ENCODE measurements at places on chromosomes 11 and 22.

DNA sequence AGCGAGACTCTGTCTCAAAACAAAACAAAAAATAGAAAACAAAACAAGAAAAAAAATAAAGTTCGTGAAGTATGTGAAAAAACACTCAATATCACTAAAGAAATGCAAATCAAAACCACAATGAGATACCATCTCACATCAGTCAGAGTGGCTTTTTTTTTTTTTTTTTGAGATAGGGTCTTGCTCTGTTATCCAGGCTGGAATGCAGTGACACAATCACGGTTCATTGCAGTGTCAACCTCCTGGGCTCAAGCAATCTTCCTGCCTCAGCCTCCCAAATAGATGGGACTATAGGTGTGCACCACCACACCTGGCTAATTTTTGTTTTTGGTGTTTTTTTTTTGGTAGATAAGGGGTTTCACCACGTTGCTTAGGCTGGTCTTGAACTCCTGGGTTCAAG is 37.5 kb downstream of the ATG16L2 start:
- no peak for DNase-seq

- DNase-seq = no peak
Measured at GRCh38 chr22:49244466-49245420, 582.9 kb downstream of the BRD1 start.

DNA sequence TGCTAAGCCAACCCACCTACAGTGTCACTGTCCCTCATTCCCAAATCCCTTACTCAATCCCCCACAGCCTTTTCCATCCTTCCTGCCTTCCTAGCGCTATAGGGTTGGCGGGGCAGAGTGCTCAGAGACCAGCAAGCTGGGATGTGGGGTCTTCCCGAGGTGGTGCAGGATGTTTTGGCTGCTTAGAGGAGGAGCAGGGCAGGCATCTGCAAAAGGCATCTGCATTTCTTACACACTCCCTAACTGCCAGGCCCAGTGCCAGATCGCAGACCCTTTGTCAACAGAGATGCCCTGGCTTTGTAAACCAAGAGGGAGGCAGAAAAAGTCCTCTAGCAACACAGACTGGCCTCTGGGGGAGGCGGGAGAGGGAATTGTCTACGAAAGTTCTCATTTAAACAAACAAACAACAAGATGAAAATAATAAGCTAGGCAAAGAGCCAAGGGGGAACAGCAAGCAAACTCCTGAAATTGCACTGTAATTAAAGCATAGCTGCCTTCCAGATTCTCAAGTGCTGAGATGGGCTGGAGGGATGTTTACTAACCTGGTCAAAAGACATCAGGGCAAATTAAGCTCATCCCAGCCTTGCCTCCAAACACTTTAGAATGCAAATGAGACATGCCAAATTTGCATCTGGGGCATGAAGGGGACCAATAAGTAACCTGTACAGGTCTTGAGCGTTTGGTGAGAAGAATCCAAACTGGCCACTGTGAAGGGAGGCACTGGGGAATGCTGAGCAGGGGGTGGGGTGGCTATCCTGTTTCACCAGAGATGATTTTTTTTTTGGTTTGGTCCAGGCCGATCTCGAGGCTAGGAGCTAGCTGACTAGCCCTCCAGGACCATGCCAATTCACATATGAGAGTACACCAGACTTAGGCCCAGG is 38.1 kb upstream of the ADA2 start:
- DNase-seq = no peak

DNA sequence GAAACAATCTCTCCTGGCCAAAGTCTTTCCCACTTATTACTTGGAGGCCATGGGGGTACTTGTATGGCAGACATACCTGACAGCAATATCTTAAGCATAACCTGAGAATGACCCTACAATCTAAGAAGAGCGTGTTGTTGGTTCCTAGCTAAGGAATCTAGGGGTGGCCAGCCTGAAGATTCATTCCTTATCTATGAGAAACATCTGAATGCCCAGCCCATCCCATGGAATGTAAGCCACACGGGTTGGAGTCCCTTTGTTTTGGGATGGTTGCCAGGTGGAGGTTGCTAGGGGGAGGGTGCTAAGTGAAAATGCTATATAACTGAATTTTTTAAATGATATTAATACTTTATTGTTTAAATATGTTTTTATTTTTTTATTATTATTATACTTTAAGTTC is 725.0 kb downstream of the ETS1 start:
- DNase-seq = no peak

- DNase-seq = peak; percentile 69
Measured at GRCh38 chr11:133927690-133928627, 28.8 kb downstream of the IGSF9B start.

DNA sequence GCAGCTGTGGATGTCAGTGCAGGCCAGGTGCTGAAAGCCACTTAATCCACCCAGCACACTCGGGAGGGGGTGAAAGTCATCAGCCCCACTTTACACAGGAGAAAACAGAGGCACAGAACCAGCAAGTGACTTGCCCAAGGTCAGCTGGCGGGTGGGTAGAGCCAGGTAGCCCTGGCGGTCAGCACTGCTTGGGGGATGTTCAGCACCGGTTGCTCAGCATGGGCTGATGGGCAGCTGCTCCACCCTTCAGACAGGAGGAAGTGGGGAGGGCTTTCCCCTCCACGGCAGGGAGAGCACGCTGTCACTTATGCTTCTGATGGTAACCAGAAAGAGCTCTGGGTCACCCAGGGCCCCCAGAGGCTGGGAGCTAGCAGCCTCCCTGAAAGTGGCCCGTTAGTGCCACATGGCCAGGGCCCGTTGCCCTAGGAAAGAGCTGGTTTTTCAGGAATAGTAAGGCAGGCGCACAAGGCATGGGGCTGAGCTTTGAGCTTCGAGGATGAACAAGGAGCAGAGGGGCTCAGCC is 417.9 kb downstream of the CTTN start:
- DNase-seq = no peak

GRCh38 chr11:34454308-34455032 is 15.7 kb downstream of the CAT start:
- no peak for DNase-seq

GRCh38 chr11:112280268-112281126 is 19.8 kb upstream of the PLET1 start:
- peak; percentile 84 for DNase-seq

- peak; percentile 57 for DNase-seq
Measured at GRCh38 chr11:121417055-121417551, 35.0 kb upstream of the SORL1 start.

DNA sequence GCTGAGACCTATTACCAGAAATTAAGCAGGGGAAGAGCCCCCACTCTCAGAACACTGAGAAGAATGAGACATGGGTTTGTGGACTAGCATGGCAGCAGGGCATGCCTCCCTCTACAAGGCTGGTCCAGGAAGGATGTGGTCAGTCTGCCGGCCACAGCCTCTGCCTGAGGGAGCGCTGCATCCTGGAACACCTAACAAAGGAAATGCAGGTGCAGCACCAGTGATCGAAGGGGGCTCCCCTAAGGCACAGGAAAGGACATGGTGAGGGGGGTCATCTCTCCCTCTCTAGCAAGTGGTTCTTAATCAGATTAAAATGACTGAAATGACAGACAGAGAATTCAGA is 40.6 kb upstream of the ARL14EP start:
- peak; percentile 8 for DNase-seq

DNA sequence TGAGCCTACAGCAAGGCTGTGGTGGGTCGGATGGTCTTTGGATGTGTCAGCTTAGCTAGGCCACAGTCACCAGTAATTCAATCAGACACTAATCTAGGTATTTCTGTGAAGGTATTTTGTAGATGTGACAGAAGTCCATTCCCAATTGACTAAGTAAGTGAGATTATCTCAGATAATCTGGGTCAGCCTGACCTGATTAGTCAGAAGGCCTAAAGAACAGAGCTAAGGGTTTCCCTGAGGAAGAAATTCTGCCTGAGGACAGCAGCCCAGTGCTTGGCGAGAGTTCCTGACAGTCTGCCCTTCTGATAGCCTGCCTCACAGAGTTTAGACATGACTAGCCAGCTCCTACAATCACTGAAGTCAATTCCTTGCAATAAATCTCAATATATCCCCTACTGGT is 28.7 kb downstream of the GUCD1 start:
- DNase-seq = no peak

DNA sequence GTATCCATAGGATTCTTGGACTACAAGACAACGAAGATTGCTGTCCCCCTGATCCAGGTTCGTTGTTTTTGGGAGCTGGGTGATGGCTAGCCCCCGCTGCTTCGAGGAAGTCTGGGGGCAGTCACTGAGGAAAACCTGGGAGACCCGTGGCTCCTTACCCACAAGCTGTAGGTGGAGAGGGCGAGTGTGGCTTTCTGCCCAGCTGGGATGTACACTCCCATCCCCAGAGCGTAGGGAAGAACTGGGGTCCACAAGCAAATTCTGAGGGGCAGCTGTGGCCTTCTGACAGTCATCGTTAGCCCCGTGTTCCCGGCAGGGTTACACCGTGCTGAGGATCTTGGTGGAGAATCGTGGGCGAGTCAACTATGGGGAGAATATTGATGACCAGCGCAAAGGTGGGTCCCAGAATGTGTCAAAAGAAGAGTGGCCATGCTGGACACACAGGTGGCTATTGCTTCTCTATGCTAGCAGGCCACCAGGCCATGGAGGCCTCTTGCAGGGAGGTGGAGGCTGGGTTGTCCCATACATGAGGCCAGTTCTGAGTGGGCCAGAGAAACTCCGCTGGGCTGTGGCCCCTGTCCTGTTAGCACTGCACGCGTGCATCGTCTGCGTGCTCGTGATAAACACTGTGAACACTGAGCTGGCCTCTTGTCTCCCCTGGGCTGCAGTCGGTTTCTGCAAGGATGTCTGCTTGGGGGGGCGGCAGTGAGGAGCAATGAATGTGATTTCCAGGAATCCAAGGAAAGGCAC is 39.8 kb downstream of the GLB1L2 start:
- DNase-seq = no peak

DNA sequence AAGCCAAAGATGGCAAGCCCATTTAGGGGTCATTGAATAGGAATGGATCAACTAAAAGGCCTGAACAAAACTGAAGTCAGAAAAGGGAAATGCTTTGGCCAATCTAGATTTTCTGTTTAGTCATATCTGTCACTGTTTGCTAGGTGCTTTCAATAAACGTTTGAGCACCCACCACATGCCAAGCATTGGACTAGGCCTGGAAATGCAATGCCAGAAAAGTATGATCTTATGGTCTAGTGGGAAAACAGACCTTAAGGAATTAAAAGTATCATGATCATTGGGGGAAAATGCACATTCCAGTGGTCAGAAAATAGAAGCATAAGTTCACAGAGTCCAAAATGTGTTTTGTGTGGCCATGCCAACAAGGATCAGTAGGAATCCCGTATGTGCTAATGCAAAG is 76.8 kb upstream of the BIRC3 start:
- no peak for DNase-seq

GRCh38 chr11:129998107-129998506 is 4.5 kb downstream of the PRDM10 start:
- DNase-seq = no peak

GRCh38 chr22:50012211-50013181 is at the start of gene IL17REL:
IL17REL (minus strand) TSS chr22:50012765; CDS start chr22:50012646, 119 bp downstream.
- DNase-seq = no peak

DNA sequence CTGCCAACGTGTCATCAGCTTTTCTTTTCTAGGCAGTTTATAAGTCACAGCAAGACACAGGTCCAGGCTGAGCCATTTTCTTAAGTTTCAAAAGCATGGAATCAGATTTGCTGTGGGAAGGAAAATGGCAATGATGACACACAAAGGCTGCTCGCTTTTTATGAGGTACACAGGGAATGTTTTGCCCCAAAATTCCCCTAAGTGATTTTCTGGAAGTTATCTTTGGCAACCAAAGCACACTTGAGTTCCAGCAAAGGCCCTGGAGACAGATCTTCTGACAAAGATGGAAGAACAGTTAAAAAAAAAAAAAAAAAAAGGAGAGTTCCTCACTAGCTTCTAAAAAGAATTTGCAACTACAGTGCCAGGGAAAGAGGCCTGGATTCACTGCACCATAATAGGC is 260.8 kb downstream of the LARGE1 start:
- no peak for DNase-seq

DNA sequence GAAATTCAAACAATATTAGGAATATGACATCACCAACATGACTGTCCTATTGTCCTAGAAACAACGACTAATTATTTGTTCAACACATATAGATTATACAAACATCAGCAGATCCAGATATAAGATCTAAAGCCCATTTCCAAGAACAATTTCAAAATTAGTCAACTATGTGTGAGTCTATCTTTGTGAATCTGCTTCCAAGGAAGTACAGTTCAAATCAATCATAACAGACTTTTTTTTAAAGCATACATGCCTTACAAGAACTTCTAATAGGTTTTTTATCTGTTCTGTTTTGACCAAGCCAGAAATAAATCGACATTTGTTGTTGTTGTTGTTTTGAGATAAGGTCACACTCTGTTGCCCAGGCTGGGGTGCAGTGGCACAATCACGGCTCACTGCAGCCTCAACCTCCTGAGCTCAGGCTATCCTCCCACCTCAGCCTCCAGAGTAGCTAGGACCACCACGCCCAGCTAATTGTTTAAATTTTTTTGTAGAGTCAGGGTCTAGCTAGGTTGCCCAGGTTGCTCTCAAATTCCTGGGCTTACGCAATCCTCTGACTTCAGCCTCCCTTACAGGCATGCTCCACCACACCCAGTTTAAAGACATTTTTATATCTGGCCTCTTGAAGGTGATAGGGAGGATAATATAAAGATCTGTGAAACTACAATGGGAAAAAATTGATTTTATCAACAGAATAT is 54.8 kb downstream of the DENND5A start:
- DNase-seq = peak; percentile 8

GRCh38 chr11:126833065-126833464 is 167.5 kb downstream of the KIRREL3 start:
- DNase-seq = no peak

DNA sequence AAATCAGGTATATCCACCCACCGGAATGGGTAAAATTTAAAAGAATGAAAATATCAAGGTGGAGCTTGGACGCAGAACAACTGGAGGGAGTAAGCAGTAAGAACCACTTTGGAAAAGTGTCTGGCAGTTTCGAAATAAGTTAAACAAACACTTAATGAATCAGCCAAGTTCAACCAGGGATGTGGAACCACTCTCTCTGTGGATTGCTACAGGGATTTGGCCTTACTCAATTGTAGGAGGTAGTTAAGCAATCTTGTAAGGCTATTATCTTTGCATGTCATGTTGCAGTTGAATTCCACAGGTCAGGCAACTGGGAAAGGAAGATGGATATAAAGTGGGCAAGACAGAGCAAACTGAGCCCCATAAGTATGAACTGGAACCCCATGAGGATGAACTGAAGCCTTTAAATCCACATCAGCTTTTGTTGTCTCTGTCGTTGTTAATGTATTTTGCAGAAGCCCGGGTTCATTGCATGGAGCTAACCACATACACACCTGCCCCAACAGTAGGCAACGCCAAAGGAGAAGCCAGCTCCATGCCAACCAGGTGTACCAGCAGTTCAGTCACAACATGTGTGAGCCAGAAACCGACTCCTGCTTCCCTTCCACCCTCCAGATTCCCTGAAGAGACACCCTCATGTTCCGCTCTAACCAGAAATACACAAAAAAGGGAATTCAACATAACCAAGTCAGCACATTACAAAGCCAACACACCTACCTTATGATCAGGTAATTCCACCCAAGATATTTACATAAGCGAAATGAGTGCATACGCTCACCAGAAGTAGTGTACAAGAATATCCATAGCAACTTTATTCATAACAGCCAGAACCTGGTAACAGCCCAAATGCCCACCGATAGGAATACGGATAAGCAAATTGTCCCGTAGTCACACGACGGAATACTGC is 8.0 kb upstream of the SLC43A3 start:
- DNase-seq = no peak

GRCh38 chr11:16111690-16112089 is 244.7 kb downstream of the SOX6 start:
- DNase-seq = no peak
